ENCODE measurements at places on chromosomes 1 and 21.

DNA sequence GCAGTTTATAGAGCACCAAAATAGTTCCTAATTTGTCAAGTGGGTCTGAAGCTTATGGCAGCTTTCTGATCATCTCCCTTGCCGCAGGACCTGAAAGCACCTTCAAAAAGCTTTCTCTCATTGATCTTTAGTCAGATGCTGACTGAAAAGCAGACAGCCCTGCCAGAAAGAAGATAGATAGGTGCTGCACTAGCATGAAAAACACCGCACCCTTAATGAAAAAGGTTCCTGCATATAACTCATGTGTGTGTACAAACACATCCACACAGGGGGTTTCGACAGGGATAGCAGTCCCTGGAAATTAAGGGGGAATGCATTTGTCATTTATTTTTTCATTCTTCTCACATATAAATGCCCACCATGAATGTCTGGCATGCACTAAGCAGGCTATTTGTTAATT is 361.7 kb upstream of the SNX7 start:
- no peak for DNase-seq

GRCh38 chr21:33059380-33059841 is 10.5 kb upstream of the OLIG1 start:
- DNase-seq, result no peak

DNA sequence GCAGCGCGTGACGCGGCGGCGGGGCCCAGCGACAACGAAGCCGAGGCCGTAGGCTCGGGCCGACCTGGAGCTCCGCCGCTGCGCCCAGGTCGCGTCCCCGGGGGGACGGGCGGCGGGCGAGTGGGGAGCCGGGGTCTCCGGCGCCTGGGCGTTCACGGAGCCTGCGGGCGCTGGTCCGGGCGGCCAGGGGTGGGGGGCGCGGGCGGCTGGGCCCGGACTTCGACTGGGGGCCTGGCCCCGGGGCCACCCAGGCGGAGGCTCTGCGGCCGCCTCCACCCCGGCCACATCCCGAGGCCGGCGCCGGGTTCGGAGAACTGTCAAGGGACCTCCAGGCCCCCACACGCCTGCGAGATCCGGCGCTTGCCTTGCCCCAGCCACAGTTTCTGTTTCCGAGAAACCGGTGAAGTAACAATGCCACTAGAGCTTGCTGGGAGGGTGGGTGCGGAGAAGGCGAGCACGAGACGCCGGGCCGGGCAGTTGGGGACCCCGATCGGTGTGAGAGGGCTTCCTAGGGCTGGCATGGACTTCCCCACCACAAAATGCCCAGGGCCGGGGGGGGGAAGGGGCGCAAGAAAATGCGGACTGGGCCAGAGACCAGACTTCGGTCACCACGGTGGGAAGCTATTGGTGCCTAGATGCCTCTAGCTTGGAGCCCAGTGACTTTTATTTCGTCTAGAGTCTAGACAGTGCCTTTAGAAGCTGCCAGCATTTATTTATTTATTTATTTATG is 501 bp downstream of the FBXO6 start:
- no peak for DNase-seq

DNA sequence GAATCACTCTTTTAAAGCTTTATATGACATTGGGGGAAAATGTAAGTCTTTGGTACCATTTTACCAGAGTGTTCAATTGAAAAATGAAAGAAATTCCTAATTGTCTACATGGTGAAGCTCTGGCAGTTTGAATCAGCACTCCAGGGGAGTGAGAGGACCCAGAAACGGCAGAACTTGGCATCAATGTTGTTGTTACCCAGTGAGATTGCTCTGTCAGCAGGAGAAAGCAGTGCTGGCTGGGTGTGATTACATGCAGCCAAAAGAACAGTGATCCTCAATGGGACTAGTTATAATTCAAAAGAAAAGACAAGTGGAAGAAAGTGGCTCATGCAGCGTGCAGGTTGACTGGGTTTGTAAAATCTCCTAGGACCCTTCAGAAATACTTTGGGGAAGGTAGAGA is 206.4 kb downstream of the PTPRC start:
- no peak for DNase-seq

DNA sequence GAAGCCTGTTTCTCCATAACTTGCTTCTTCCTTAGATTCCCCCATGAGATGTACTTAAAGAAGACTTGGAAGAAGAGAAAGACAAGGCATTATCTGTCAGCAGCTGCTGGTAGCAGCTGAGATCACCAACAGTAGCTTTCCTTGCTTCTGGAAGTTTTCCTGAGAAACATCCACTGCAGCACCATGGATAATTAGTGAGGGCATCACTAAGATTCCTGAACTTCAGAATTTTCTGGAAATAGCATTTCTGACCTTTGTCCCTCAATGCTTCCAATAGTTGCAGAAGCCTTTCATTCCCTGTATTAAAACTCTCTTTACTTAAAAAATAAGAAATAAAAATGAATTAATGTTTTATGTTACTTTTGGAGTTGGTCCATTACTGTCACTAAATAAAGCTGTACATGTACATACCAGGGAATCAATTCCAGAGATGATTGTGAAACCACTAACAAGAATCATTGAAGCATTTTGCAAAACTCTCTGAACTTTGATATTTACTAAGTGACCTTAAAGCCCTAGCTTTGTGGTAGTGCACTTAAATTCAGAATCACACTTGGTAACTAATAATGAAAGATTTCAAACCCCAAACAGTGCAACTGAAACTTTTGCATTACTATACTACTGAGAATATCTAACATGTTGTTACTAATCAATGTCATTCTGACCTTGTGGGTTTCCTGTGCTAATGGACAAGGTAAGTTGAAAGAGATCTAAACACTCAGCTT is at the start of gene CFHR4:
CFHR4 (plus strand) TSS at position 538 of the 725 bp plus-strand sequence; CDS start at position 637, 99 bp downstream.
- no peak for DNase-seq

- DNase-seq, result no peak
Observed at GRCh38 chr21:44972301-44972814, 32.5 kb downstream of the SLX9 start.

GRCh38 chr1:218312509-218312908 is 27.4 kb downstream of the RRP15 start:
- no peak for DNase-seq

GRCh38 chr1:172320733-172321132 is 99.8 kb upstream of the C1orf105 start:
- DNase-seq, result no peak

DNA sequence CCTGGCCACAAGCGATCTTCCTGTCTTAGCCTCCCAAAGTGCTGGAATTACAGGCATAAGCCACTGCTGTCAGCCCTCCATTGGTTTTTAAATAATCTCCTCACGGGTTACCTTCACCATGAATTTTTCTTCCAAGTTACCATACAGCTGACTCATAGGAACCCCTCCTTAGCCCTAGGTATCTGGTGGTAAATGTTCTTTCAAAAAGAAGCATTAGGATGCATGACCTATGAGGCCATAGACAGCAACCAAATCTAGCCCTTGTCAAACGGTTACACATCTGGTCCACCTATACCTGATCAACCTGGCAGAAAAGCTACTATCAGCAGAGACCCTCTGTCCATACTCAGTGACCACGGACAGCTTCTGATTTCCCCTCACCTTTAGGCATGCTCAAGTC is 12.7 kb upstream of the DEGS1 start:
- no peak for DNase-seq

- DNase-seq, result no peak
Observed at GRCh38 chr1:25971811-25972180, 26.1 kb downstream of the PAFAH2 start.

DNA sequence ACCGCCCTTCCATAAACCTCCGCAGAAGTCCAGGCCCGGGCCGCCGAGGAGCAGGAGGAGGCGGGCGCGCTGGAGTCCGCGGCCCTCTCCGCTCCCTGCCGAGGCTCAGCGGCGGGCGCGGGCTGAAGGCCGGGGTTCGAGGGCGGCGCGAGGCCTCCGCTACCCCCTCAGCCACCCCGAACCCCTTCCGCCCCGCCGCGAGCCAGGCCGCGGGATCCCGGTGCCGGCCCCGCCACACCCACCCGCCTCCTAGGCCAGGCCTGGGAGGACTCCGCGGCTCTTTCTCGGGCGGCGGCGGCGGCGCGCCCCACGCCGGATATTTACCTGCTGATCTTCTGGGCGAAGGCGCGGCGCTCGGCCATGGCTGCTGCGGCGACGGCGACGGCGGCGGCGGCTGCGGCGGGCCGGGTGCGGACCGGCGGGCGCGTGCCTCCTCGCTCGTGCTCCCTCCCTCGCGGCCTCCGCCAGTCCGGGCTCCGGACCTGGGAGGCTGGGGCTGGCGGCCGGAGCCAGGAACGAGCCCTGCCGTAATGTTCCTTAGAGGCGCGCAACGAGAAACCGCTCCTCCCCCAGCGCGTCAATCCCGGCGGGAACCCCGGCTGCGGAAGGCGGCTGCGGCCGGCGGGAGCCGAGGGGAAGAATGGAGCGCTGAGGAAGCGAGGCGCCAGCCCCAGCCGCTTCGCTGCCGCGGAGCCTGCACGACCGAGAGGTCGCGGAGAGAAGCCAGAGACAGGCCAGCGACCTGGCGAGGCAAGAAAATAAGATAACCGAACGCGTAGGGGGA is at the start of gene DOCK7:
DOCK7 (minus strand) TSS at position 484 of the 784 bp plus-strand sequence; CDS start at position 362, 122 bp downstream.
- DNase-seq, result peak; percentile 44

DNA sequence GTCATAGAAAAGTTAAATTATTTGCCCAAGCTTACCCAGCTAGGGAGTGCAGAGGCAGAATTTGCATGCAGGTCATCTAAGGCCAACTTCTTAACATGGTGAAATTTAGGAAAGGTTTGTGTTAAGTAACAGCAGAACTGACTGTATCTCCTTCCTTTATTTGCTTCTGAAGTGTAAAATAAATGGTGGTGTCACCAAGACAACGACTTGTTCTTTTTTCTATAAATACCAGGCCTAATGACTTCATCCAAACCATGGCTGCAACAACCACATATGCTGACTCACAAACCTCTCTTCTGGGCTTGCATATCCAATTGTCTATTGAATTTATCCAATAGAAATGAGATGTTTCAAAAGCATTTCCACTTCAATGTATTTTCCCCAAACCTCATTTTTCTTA is 19.1 kb downstream of the COL24A1 start:
- no peak for DNase-seq

DNA sequence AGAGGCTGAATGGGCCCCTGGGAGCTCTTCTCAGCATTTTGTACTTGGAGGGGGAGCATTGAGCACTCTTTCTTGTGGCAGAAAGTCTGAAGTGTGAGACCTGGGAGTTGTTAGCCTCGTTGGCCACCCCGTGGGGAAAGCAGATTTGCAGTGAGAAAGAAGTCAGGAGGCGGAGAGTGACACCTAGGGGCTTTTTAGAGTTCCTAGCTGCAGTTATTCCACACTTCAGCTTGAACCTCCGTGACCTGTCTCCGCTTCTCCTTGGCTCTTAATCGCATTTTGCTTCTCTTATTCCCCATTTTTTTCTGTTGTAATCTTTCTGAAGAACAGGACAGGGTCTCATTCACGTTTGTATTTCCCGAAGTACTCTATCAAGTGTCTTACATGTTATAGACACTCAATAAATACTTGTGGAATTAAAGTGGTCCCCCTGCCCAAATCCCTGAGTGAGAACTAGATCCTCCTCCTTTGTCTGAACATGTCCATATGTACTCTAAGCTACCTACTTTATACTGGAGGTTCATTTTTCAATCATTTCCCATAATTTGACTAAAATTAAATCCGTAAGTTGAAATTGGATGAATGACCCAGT is 14.5 kb upstream of the C1orf141 start:
- no peak for DNase-seq

DNA sequence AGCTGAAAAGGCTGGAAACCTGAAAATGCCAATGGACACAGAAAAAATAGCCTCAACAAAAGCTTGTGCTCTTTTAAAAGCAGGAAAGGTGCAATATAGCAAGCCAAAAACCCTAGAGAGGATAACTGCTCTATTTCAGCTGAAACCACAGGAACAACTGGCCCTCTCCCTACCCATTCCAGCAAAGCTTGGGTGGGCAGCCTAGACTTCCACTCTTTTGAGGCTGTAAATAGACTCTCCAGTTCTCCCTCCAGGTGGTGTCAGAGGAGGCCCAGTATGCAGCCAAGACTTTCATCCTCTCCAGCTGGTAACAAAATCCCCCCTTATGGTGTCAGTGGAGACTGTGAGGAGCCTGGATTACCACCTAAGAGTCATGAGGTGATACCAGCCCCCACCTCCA is 206.9 kb upstream of the PLD5 start:
- DNase-seq, result no peak

GRCh38 chr1:219333626-219334025 is 159.9 kb downstream of the LYPLAL1 start:
- no peak for DNase-seq

GRCh38 chr1:230943048-230943593 is 35.5 kb downstream of the TTC13 start:
- no peak for DNase-seq

DNA sequence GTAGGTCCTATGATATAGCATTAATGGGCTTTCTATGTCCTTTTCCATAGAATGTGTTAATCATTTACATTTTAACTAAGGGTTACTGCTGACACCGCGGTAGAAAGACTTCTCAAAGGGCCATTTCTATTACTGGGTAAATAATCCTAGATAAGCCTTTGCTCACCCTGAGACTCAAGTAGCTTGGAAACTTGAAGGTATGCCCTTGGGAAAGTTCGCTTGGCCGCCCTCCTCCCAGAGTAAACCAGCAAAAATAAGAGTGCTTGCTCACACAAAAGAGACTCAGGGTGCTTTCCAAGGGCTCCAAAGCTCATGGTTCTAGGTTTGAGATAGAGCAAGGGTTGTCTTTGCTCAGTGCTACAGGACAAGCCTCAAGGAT is 85.8 kb upstream of the TMPRSS2 start:
- DNase-seq, result no peak

GRCh38 chr21:35178827-35179226 is 129.7 kb upstream of the RUNX1 start:
- no peak for DNase-seq

DNA sequence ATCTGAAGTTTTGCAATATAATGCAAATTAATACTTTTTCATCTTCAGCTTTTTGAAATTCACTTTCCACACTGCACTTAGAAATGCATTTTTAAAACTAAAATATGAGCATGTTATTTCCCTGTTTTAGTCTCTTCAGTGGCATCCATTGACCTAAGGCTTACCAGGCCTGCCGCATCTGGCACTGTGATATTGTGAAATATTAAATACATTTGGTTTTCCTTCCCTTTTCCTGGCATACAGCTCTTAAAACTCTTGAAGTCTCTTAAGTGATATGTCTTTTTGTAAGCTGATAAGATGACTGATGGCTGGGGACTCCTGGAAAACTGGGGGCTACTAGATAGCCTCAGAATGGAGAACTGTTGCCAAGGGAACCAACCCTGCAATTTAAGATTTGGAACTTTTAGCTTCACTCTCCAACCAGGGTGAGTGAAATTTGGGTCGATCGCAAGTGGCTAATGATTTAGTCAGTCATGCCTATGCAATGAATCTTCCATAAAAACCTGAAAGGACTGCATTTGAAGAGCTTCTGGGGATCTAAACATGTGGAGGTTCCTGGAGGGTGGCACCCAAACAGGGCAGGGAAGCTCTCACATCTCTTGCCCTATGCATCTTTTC is 75.5 kb upstream of the PDC start:
- DNase-seq, result no peak

GRCh38 chr1:14707531-14708445 is 109.3 kb downstream of the KAZN start:
- DNase-seq, result no peak

GRCh38 chr1:58941471-58942289 is 157.8 kb upstream of the JUN start:
- DNase-seq, result no peak

Measured in D721Med (cell line).